ENCODE measurements at places on chromosomes 4 and X.

DNA sequence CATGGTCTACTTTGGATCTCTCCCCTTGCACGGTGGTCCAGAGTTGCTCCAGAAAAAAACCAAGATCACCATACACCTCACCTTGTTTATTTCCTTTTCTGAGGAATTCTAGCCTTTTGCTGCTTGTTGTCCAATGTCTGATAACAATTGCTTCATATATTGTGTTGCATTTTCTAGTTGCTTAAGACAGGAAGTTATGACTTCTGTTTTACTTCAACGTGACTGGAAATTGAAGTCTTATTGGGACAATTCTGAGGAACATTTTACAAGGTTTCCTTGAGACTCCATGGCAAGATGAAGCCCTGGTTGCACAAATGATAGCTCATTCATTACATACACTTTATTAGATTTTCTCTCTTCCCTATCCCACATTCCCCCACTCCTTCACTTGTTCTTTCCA is 5.2 kb downstream of the CXCL1 start:
- no peak for DNase-seq

DNA sequence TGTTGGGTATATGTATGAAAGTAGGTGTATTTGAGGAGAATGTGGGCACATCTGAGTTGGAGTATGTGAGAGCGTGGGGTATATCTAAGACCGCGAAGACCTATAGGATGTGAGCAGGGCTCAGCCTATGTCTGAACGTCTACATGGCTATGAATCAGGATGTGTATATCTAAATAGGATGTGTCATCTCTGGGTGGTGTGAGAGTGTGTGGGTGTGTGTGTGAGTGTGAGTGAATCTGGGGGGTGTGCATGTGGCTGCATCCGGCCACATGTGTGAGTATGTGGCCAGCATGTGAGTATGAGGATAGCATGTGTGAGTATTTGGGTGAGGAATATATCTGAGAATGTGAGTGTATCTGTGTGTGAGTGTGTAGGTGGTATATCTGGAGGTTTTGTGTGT is 7.7 kb downstream of the GPR173 start:
- DNase-seq: no peak

GRCh38 chr4:158624889-158625478 is 46.7 kb downstream of the C4orf46 start:
- DNase-seq: no peak

DNA sequence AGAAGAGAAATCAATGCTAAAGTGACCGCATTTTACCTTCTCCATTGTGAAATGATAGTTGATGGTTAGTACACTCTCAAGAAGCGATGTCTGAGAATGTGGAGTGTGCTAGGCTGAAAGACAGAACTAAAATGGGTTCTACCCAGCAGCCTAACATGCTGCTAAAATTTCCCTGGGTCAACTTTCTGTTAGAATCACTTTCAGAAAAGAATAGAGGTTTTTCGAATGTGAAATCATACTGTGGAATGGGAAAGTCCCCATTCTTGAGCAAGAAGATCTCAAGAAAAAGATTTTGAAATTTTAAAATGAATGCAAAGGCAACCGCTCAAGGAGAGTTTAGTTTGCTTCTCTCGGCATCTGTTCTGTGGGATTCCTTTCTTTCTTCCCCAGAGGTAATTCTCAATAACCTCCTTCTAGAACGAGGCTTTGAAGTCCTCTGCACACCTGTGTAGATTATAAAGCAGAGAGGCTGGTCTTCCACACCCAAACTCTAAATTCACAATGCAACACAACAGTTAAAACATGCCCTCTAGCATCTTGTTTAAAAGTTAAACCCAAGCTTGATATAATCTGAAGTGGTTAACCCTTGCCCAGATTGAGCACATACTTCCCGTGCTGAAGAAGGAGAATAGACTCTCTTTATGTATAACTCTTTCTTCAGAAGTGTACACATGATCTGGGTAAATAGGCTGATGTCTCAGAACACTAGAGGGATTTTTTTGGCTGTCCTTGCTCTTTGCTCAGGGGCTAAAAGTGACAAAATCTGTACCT is 208.7 kb upstream of the KLF3 start:
- no peak for DNase-seq

- DNase-seq: no peak
Measured at GRCh38 chr4:111501946-111502345, 643.3 kb upstream of the FAM241A start.

DNA sequence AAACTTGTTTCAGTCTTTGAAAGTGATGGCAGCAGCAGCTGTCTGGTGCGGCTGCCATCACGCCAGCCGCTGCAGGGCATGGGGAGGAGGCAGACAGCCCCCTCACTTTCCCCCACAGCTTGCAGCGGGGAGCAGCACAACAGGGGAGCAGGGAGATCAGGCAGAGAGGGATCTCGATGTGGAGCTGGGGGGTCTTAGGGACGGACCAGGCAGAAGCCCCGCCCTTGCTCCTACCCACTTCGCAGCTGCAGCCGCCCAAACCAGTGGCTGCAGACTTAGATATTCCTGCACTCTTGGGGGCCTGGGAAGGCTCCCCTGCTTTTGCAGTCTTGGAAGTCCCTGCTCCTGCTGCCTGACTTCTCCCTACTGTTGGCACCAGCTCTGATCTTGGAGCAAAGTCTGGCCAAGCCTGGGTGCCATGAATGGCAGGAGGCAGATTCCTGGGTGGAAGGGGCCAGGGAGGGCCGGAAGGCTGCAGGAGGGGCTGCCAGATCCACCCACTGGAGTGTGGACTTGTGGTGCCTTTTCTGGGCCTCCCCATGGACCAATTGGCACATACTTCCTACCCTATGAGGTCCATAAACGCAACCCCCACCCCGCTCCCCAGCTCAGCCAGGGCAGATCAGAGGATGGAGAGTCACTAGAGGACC is 14.0 kb upstream of the MFAP3L start:
- no peak for DNase-seq

DNA sequence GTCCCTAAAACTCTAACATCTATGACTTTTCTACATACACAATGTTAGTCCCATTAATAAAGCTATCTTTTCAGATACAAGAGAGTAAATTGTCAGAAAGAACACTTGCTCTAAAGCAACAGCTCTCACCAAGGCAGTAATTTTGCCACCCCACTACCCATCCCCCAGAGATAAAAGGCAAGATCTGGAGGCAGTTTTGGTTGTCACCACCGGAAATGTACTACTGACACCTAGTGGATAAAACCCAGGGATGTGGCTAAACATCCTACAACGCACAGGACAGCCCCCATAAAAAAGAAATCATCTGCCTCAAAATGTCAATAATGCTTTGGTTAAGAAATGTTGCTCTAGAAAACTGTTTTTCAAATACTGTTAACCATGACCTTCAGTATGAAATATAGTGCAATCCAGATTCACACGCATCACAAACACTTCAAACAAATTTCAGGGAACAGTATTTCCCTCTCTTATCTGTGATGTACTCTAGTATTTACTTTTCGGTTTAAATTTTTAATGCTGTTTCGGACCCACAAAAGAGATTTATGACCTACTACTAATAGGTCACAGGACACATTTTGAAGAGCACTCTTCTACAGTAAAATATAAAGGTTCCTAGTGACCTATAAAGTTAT is 5.1 kb downstream of the FBXL5 start:
- peak; percentile 19 for DNase-seq

- no peak for DNase-seq
Measured at GRCh38 chrX:75273483-75273882, 402 bp upstream of the UPRT start.

GRCh38 chr4:149912000-149912399 is 96.4 kb upstream of the IQCM start:
- DNase-seq: no peak

GRCh38 chr4:8602686-8603430 is 10.3 kb downstream of the CPZ start:
- DNase-seq: no peak

- DNase-seq: no peak
Measured at GRCh38 chr4:154760895-154761294, 17.1 kb downstream of the LRAT start.

DNA sequence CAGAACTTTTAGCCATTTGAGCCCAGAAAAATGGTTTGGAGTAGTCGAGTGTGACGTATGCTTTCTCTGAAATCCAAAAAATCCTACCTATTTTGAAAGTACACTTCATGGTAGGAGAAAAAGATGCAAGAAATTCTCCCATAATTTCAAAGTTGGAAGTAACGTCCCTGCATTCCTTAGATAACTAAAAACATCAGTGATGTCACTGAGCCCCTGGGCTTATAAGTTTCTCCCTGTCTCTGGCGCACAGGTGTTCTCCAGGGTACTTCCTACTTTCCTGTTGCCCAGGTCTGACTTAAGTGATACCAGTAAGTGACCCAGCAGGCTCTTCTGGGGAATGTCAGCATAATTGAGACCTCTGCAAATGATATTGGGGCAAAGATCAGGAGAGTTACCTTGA is 90.5 kb upstream of the WDR1 start:
- DNase-seq: no peak

DNA sequence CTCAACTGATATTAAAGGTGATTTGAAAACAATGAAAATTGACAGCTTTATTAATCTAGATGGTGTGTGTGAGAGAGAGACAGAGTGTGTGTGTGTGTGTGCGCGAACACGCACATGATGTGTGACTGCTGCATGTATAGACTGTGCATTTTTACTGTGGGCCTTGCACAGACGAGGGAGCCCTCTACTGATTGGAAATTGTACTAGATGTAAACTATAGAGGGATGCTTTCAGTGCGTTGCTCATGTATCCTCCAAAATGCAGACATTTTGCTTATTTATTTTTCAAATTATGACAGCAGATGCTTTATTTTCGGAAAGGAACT is 168.4 kb upstream of the GK2 start:
- no peak for DNase-seq

- no peak for DNase-seq
Measured at GRCh38 chr4:14404730-14405129, 597.6 kb upstream of the CPEB2 start.

Measured in activated CD8-positive, alpha-beta memory T cell treated with anti-CD3 and anti-CD28 coated beads for 1 hour (primary cell).